Motor neuron (in vitro differentiated cells): ENCODE measurements at places on chromosomes 3 and 15.
A peak's percentile ranks its signal among the peaks of the same experiment; 100 is the strongest.

DNA sequence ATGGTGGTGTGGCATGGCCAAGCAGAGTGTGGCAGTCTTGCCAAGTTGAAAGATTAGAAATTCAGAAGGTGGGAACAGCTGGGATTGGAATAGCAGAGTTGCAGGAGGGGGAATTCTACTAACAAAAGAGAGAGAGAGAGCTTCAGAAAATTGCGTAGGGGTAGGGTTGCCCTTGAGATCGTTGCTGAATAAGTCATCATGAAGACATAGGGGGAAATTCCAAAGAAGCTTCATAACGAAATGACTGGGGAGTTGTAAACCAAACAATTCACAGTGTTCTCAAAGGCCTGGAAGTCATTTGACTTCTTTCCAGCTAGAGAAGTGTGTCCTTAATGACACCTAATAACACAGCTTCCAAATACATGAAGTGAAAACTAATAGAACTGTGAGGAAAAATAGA lies 26.3 kb upstream of the TIPARP start:
- ATAC-seq = no peak

DNA sequence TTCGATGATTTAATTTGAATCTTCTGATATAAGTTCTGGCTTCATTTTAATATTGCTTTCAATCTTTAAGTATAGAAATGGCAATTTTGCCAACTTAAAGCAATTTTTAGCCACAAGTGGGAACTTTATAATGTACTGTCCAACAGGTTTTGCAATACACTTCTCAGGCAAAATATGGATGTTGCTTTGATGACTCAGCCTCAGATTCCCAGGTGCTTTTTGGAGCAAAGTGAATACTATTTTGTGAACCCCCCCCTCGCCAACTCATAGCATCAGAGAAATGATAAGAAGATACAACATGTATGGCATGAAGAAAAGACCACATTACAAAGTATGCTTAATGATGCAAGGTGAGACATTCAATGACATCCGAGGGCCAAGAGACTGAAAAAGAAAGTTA lies 158.1 kb downstream of the GABRB3 start:
- no peak for ATAC-seq

- no peak for ATAC-seq
Observed at GRCh38 chr15:41948490-41948889, 23.9 kb downstream of the EHD4 start.

GRCh38 chr3:142876417-142876816 lies 12.5 kb downstream of the PCOLCE2 start:
- ATAC-seq = no peak

DNA sequence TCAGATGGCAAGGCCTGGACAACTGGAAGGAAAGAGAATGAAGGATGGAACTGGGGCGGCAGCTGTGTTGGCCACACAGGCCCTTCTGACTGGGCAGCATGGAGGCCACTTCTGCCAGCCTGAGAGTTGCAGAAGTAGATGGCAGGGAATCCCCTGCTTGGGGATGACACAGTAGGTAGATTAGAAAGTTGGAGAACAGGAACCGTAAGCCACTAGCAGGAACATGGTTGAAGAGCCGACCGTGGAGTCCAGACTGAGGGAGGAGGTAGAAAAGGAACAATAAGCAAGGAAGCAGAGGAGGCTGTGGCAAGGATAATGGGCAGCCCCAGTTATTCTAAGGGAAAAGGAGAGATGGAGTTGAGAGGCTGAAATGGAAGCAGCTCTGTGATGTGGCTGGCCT lies 26.4 kb upstream of the ZNF774 start:
- ATAC-seq = no peak

DNA sequence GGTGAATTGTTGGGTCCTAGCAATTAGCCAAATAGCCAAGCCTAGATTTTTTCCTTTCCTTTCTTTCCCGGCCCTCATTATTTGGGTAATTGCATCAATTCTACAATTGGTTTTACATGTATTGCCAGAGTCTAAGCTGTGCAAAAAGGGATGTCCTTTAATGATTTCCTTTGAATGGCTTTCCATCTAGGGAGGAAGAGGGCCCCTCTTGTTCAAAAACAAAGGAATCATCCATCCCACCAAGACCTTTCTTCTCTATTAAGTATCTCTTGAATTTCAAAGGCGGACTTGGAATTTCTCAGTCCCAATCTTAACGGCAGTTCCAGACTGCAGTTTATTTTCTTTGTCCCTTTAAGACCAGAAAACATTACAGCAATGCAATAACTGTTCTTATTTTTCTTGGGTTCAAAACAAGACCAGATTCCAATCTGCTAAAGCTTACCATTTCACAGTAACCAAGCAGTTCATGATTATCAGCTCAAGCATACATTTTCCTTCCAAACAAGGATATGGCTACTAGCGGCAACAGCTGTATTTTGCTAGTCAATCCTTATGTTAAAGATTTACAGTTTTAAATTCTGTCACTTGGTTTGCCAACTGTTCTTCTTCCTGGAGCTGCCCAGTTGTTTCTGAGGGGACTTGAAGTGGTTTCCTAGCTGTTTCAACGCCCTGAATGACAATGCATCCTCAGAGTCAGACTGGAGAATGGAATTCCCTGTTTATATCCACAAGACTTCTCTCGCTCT lies 91.4 kb upstream of the LRIG1 start:
- peak; percentile 29 for ATAC-seq

DNA sequence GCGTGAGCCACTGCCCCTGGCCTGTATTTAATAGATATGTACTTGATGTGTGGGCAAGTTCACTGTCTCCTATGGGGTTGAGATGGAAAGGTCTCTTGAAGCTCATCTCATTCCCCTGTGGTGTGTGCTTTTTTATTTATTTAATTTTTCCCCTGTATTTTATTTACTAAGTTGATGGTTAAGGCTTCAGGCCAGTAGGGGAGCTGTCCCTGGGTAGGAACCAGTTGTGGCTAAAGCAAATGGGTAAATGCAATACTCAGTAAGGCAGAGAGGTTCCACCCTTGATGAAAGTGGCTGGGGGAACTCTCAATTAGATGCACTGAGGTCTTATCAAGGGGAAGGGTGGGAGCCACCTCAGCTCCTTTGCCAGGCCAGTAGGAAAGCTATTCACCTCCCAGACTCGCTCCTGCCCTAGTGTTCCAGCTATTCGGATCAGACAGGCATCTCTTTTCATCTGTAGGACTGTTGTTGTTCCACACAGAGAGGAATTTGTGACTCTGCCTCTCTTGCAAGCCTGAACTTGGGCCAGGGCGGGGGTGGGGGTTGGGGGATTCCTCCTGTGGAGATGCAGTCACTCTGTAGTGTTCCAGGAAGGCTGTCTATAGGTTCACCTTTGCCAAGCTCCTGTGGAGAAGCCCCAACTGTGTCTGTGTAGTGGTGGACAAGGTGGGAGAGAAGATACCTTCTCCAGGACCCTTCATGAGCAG lies 26.1 kb downstream of the PCCB start:
- ATAC-seq = no peak

GRCh38 chr3:10396083-10396482 lies 75.2 kb upstream of the SEC13 start:
- no peak for ATAC-seq

GRCh38 chr3:56347219-56347871 lies 120.9 kb downstream of the ERC2 start:
- no peak for ATAC-seq

GRCh38 chr3:139601191-139601961 lies 61.8 kb upstream of the RBP1 start:
- no peak for ATAC-seq

DNA sequence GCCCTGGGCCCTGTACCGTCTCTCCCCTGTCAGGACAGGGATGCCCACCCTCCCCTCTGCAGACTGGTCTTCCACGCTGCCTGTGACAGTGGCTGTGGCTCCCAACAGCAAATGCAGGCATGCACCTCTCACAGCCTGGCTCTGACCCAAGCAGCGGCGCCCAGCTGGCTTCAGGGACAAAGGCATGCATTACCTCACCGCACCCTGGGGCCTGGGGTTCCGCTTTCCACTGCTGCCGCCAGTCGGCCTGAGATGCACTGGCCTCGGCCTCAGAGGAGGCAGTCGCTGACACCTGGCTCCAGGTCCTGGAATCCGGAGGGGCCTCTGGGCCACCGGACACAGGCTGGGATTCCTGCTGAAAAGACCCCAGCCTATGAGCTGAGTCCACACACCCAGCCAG lies 70.3 kb downstream of the SCN5A start:
- no peak for ATAC-seq

GRCh38 chr15:63876085-63876662 lies 42.4 kb upstream of the HERC1 start:
- ATAC-seq = no peak

DNA sequence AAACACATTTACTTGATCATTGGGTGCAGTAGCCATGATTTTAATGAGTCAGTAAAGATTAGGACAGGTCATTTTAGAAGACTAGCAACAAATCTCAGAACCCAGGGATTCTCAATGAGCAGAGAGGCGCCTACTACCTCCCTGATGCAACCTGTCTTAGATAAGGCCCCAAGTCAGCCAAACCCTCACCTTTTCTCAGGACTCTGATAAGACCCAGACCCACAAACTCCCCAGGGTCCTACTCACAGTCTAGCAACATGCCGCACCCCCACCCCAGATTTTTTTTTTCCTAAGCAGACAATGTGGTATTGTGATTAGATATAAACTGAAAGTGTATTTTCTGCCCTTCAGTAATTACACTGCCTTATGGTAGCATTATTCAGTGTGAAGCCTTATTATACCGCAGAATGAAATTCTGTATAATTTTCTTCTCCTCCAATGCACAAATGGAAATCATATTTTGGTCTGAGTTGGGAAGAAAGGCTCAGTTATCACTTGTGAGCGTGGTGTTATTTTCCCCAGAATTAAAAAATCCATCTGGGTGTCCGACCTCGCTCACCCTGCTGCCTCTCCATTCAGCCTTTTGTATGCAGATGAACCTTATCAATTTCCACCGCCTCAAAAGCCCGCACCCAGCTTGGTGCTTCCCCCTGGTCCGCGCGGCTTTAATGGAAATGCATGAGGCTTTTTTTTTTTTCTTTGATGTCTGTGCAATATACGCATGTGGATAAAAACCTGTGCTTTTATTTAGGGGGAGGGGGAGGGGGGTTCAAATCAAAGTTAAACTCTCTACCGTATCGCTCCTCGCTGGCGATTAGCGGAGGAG lies 122.0 kb upstream of the SOX14 start:
- peak; percentile 35 for ATAC-seq

GRCh38 chr3:23475446-23475845 lies 272.3 kb downstream of the UBE2E2 start:
- no peak for ATAC-seq

GRCh38 chr3:45760878-45761711 lies 35.2 kb downstream of the SLC6A20 start:
- peak; percentile 95 for ATAC-seq

DNA sequence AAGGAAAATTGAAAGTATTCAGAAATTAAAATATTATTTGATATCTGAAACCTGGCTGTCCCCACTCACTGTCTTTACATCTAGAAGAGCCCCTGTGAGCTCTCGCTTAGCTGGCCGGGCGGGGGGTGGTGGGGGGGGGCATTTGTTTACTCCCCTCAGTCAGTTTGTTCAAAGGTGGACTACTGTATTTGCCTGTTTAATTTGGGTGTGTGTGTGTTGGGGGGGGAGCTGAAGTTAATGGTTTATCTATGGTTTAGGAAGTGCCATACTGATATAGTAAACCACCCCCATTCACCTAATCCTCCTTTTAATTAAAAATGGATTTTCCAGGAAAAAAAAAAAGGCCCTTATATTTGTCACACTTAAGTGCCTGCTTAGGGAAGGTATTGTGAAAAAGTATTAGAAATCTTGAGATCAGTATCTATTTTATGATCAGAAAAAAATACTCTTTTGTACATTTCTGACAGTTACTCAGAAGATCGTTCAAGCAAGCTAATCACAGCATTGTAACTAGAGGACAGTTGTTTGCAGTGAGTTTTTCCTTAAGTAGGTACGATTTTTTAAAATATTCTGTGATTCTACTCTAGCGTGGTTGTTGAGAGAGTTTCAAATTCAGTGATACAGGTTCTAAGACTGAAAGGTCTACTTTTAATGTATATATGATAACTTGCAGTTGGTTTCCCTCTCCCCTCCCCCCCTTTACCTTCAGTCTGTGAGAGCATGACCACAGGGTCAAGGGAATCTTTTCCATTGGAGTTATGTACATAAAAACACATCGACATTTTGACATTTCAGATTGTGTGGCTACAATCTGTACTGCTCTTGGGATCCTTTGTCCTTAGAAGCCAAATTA lies 8.5 kb downstream of the NR2F2 start:
- ATAC-seq = no peak

- ATAC-seq = no peak
Observed at GRCh38 chr3:114213292-114213626, 24.1 kb downstream of the ZNF80 start.

GRCh38 chr15:69443032-69443611 lies 9.5 kb upstream of the RPLP1 start:
- no peak for ATAC-seq

DNA sequence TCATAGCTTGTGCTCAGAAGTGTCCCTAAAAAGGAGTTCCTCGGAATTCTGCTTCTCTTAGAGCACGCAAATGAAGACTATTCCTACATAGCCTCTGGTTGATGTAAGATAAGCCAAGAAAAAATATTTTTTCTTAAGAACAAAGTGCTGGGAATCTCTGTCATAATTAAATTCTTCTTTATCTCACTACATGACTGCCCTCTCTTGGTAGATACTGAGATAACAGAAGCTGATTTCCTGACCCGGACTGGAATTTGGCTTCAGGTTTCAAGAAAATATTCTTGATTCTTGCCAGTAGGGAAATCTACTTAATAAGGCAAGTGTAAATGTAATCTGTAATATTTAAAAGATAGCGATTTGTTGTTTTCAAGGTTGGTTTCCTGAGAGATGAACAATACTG lies 31.3 kb upstream of the SETMAR start:
- ATAC-seq = no peak

GRCh38 chr3:137343283-137343682 lies 385.5 kb downstream of the IL20RB start:
- ATAC-seq = peak; percentile 41

DNA sequence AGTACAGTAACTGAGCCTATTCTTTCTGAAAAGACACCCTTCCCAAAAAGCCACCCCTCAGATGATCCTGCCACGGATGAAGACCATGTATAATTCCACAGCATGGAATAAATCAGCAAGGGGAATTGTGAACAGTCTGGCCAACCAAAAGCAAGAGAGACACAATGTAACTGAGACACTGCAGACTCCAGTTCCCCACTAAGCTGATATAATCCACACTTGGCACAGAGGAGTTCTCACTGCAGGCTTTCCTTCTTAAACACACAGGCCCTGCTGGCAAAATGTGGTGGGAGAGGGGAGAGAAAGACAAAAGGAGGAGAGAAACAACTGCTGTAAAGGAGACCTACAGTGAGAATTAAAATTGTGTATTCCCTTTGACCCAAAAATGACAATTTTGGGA lies 12.7 kb downstream of the GPR156 start:
- no peak for ATAC-seq

- peak; percentile 85 for ATAC-seq
Observed at GRCh38 chr3:80190051-80190450, 422.3 kb upstream of the ROBO1 start.

GRCh38 chr15:38490242-38490922 lies 36.5 kb downstream of the FAM98B start:
- ATAC-seq = no peak

DNA sequence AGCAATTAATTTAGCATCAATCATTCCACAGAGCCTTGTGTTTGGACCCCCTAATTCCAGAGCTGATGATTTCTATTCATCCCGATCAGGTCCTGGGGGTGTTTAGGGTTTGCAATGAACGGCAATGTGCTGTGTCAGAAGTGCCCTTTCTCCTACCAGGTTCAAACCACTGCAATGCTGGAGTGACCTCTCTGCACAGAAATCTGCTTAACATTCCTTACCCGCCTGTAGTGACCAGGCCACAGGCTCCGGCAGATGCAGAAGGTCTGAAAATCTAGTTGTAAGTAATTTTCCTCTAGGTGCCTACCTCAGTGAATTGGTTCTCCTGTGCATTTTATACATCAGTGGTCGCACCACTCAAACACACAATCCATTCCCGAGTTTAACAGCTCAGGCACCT lies 725.3 kb upstream of the CFAP20DC start:
- no peak for ATAC-seq
